Activated CD4-positive, alpha-beta T cell treated with anti-CD3 and anti-CD28 coated beads, Interleukin-2, amount 10 ng/mL, durations not matched to agents 7 days and 5 days (primary cell): ENCODE measurements at places on chromosomes 4 and X.
A peak's percentile ranks its signal among the peaks of the same experiment; 100 is the strongest.

GRCh38 chr4:158080354-158080753, 92.5 kb downstream of the GASK1B start:
- no peak for DNase-seq

GRCh38 chrX:68490644-68491043, 8.2 kb upstream of the YIPF6 start:
- DNase-seq, result no peak

DNA sequence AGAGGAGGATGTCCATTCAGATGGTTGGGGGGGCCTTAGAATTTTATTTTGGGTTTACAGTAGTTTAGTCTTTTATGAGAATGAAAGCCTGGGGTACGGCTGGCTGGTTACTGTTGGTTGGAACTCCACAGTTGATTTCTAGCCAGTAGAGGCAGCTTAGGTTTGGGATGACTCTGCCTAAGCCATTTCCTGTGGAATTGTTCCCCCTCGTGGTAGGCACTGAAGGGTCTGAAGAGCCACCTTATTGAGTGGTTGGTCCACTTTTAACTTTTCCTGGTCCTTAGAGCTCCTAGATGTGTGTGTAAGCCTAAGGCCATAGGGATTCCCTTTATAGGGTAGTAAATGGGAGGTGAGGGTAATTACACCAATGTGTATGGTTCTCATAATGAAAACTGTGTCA, 19.7 kb downstream of the SPIN3 start:
- no peak for DNase-seq

DNA sequence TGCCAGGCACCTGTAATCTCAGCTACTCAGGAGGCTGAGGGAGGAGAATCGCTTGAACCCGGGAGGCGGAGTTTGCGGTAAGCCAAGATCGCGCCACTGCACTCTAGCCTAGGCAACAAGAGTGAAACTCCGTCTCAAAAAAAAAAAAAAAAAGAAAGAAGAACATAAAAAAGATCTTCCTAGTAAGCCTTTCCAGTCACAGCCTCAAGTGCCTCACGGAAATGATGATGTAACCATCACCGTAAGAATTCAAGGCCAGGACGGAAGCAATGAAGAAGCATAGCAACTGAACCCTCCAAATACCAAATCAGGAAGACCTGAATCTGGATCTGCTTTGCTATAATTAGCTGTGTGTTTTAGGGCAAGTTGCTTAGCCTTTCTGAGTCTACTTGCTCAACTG, 28.8 kb downstream of the RBM47 start:
- DNase-seq, result no peak

- DNase-seq, result no peak
These were observed 64.3 kb downstream of the GPC3 start for GRCh38 chrX:133921086-133921485.

DNA sequence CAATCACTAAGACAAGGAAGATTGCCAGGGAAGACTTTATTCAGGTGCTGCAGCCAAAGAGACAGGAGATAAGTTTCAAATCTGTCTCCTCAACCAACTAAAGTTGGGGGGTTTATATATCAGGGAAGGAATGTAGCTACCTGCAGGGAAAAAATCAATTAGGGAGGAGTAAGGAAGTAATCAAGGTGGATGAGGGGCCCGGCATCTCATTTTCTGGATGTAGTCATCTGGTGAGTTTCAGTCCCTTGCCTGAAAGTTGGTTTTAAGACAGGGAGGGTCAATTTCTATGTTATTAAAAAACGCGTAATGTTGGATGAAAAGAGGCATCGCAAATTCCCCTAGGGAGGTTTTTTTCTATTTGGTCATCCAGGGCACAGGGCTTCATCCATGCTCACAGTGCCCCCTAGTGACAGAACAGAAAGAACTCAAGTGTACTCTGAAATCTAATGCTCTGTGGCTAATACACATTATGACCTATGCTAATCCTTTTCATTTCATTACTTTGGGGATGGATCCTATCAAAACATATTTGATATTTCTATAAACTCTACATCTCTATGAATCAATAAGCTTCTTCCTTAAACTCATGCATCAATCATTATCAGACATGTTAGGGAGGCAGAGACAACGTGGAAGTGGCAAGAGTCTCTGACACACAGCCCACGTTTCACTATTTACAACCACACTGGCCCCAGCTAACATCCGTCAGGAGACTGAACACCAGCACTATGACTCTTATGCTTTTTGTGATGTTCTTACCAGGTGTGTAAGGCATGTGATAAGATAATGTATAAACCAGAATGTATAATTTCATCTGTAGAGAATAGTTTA, 1577.0 kb upstream of the TENM3 start:
- peak; percentile 27 for DNase-seq

GRCh38 chr4:142959173-142959572, 113.1 kb upstream of the INPP4B start:
- DNase-seq, result no peak

- DNase-seq, result peak; percentile 87
These were observed at the start of gene PDK3 for GRCh38 chrX:24464836-24465531. Gene PDK3, plus strand, starts transcription at chrX:24465286. Its CDS starts 170 bp downstream, at chrX:24465456.

DNA sequence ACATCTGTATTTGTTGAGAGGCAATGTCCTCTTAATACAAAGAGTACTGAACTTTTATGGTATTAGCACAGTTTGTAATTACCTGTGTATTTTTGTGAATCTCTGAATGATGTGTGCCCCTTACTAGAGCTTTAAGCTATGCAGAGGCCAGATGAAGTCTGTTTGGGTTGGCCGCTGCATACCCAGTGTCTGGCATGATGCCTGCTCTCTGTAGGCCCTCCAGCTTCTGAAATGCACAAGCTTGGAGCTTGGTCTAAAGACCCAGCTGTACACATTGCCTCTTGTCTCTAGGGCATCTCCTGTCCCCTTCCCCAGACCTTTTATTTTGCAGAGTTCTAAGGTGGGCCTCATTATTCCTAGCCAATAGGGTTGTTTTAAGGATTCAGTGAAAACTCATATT, 68.6 kb downstream of the CDS1 start:
- DNase-seq, result no peak

- no peak for DNase-seq
These were observed 352.9 kb downstream of the RAPGEF2 start for GRCh38 chr4:159455675-159456237.

- DNase-seq, result no peak
These were observed 38.2 kb downstream of the TRPC3 start for GRCh38 chr4:121913667-121914066.

- no peak for DNase-seq
These were observed 366.0 kb downstream of the BCOR start for GRCh38 chrX:39731735-39732134.

GRCh38 chr4:26590639-26591038, 6.8 kb downstream of the TBC1D19 start:
- DNase-seq, result no peak

DNA sequence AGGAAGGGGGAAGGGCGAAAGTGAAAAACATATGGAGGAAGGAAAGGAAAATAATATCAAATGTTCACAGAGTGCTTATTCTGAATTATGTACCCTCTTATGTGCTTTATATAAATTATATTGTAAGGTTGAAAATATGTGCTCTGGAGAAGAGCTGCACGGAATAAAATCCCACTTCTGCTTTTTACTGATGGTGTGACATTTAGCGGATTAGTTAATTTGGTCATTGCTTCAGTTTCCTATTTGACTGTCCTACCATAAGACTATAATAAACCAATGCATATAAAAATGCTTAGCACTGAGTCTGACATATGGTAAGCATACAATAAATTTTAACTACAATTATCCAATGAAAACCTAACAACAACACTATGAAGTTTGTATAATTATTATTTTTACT, 86.2 kb downstream of the NPFFR2 start:
- no peak for DNase-seq

DNA sequence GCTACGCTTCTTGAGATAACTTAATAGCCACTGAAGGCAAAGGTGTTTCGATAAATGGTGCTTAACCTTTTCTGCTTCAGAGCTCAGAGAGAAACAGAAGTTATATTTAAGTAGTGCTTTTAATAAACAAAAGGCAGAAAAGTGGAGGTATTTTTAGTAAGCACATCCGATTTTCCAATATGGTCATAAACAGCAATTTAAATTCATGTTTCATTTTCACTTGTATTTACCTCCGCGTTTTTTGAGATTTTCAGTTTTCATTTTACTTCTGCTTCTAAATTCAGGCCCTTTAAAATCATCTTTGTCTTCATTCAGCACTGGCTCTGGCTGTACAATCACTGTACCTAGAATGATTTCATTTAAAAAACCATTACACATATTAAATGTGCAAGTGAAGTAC, 92.4 kb downstream of the ATRX start:
- DNase-seq, result no peak

DNA sequence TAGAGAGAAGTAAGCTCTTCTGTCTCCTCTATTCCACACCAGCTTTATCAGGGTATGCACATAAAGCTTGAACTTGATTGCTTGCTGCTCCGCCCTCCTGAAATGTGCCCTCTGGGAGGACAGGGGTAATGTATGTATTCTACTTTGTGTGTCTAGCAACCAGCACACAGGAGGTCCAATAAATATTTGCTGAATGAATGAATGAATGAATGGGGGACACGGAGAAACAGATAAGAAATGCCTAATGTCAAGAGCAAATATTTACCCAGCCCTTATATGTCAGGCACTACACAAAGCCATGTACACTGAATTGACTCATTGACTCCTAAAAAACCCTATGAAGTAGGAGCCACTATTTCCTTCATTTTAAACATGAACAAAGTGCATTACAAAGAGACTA, 2.3 kb upstream of the MSL3 start:
- DNase-seq, result no peak

- DNase-seq, result no peak
These were observed 435.6 kb downstream of the GPM6A start for GRCh38 chr4:175376287-175376977.

DNA sequence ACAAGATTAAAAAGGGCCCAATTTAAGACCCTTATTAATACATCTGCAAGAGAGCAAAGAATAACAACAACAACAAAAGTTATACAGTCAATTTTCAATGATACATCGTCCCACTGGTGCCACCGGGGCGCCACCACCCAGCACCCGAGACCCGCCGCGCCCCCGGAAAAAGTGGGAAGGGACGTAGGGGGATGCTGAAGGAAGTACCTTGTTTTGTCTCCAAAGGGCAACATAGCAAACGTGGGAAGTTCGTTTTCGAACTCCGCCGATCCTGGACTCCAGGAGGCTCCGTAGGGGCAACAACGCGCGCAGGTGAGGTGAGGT, 1.7 kb downstream of the PDE5A start:
- DNase-seq, result no peak

- DNase-seq, result no peak
These were observed 7.7 kb upstream of the ASB9 start for GRCh38 chrX:15277604-15278003.

- no peak for DNase-seq
These were observed 59.9 kb downstream of the CHIC2 start for GRCh38 chr4:54004463-54004862.

DNA sequence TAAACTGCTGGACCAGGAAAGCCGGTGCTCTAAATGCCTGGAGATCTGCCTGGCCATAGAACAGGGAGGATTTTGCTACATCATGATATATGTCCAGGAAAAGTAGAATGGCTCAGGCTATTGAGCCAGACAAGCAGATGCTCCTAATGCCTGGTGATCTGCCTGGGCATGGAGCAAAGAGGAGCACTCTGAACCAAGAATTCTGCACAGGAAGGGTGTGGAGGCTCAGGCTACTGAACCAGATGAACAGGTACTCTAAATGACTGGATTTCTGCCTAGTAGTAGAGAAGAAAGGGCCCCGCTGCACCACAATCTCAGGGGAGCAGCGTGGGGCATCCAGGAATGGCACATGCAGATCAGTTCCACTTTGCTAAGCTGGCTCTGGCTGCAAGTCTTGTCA, 607.9 kb downstream of the ANKRD50 start:
- no peak for DNase-seq

- no peak for DNase-seq
These were observed 142.0 kb downstream of the HNRNPD start for GRCh38 chr4:82231806-82232205.

DNA sequence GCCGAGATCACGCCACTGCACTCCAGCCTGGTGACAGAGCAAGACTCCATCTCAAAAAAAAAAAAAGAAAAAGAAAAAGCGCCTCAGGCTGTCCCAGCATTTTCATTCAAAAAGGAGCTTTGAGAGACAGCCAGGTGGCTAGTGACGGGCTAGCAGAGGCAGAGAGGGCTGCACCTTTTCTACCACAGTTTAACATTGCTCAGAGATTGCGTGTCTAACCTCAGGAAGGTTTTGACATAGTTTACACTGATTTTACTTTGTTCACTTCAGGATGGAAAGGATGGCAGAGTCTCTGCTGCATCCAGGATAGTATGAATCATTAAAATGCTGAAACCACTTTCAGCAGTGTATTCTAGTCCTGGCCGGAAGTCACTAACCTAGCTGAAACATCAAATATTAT, 28.1 kb downstream of the ZFP42 start:
- DNase-seq, result no peak

DNA sequence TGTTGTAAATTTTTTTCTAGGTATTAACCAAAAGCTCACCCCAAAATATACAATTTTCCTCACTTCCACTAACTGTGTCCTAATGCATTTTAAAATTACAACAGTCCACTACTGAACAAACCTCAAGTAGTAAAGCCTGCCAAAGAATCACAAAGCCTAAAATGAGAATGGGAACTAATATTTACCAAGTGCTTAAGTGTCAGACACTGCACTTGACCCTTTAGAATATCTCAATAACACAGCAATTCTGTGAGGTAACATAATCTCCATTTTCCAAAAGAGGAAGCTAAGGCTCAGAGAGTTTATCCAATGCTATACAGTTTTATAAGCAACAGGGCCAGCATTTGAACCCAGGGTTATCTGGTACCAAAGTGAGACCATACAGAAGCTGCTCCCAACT, 4.9 kb downstream of the SLC9A7 start:
- no peak for DNase-seq

DNA sequence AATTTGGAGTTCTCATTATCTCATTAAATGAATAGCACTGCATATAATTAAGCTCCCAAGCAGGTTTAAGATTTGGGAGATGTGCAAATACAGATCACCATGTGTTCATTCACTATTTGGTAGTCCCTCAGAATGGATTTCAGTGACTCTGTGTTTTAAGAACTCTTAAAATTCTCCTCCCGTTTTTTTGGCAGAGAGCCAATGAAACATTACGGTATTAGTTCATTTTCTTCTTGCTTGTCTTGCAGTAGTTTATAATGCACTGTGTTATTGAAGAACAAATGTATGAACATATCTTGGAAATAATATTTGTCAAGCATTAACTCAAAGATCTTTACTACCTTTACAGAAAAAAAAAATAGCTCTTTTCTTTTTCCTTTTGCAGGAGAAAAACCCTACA, 32.7 kb downstream of the KLF3 start:
- no peak for DNase-seq

GRCh38 chr4:40937140-40937725, 187.5 kb downstream of the NSUN7 start:
- DNase-seq, result no peak

GRCh38 chrX:96361844-96362243, 322.8 kb upstream of the DIAPH2 start:
- no peak for DNase-seq

DNA sequence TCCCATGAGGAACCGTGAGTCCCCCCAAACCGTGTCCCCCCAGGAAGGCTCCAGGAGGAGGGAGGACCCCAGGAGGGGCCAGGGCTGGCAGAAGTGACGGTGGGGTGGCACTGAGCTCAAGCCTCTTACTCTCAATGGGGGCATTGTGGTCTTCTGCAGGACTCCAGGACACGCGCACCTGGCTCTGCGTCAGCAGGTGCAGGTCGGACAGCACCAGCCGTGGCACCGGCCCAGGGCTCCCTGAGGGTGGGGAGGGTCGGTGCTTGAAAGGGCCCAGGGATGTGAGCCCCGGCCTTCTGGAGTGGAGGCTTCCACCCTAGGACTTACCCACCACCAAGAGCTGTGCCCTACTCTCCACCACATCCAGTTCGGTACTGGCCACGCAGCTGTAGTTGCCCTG, 18.3 kb downstream of the L1CAM start:
- no peak for DNase-seq

GRCh38 chr4:54553001-54553400, 104.8 kb upstream of the KIT start:
- DNase-seq, result no peak
